ENCODE measurements at places on chromosomes 7 and 10.

GRCh38 chr10:130226012-130226411, 89.8 kb downstream of the GLRX3 start:
- no peak for DNase-seq

DNA sequence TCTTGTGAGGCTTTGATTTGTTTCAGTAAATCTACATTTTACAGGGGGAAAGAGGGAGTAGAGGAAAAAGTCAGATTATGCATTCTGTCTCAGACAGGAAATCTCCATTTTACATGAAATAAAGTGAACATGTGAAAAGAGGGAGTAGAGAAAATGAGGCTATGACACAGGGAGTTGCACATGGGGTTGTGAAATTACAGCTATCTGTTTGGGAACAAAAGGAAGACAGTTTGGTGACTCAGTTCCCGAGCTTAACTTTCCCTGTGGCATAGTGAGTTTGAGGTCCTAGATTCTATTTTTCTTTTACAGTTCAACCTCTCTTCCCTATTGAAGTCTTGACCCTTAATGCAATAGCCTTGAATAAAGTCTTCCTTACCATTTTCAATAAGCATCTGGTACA, 63.2 kb upstream of the AGR3 start:
- DNase-seq, result no peak

DNA sequence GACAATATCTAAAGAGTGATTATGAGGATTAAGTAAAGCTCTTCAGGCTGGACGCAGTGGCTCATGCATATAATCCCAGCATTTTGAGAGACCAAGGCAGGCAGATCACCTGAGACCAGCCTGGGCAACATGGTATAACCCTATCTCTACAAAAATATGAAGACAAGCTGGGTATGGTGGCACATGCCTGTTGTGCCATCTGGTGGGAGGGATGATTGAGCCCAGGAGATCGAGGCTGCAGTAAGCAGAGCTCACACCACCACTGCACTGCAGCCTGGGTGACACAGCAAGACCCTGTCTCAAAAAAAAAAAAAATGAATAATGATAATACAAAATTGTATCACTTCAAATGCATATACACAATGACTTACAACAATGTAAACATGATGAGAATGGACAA, 195.6 kb upstream of the AUTS2 start:
- DNase-seq, result no peak

- no peak for DNase-seq
Observed at GRCh38 chr7:101562531-101563197, 66.4 kb downstream of the MYL10 start.

DNA sequence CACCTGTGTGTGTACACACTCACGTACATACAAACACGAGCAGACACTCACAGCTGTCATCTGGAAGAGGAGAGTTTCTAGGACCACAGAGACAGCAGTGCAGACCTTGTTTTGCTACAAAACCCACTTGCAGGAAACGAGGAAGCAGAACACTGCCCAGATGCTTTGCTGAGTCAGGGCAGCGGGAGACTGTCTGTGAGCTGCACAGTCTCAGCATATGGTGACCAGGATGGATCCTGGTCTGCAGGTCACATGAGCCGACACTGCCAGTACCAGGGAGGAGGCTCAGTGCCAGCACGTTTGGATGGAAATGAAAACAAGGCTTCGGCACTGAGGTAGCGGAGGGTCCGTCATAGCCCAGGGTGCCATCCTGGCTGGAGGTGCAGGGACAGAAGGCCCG, 117.6 kb upstream of the DPP6 start:
- no peak for DNase-seq
